ENCODE measurements at places on chromosomes 7 and 10.

DNA sequence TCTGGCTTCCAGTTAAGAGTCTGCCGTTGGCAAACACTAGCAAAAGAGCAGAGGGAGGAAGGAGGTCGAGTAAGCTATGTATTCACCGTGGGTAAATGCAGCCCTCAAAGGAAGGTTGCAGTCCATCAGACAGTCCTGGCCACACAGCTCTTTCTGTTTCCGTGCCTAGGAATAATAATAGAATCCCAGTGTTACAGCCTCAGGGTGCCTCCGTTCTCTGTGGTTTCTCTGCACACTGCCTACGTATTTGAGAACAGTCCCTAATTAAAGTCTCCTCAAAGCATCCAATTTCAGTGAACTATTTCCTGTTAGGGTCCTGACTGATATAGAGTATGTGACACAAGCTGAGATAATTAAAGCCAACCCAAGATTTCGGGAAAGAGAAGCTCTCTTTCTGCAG lies 176.7 kb downstream of the GPAM start:
- no peak for DNase-seq

DNA sequence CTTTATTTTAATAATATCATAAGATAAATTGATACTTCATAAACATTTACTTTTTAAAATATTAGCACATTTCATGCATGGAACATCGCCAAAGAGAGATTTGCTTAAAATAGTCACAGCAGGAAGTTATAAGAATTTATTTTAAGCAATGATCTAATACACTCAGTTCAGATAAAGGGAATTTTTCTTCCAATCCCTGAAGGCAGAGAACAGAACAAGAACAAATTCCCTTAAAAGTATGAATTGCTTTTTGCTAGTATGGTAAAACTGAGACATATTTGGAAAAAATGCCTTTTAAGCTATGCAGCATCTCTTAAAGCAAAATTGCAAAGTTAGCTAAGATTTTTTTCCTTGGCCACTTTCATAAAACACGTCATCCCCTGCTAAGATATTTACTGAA lies 91.0 kb downstream of the SEMA3D start:
- peak; percentile 69 for DNase-seq

GRCh38 chr7:140008755-140009610 lies 53.8 kb downstream of the PARP12 start:
- no peak for DNase-seq

DNA sequence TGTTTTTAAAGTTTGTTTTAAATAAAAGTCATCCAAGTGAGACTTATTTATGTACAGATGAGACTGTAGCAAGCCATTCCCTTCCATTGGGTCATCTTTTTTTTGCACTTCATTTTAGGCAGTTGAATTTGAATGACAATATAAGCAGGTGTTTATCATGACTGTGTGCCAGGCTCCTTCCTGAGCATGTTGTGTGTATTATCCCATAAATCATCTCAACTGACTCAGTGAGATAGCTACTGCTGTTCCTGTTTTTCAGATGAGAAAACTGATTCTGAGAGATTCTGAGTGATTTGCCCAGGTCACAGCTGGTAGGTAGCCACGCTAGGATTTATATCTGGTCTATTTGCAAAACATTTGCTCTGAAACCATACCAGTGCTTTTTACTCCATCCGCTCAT lies 11.7 kb downstream of the TMEM254 start:
- no peak for DNase-seq

DNA sequence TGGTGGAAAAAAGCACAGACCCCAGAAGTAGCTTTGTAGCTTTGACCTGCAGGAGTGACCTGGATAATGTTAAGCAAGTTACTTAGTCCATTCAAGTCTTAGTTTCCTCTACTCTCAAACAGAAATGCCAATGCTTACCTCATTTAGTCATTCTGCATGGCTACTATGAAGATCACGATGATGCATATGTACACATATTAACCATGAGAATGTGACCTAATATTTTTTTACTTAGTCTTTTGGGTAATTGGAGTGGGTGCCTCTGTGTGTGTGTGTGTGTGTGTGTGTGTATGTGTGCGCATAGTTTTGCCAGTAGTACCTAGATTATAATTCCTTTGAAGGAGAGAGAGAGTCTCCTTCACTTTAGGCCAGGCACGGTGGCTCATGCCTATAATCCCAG lies 95.8 kb downstream of the NRP1 start:
- peak; percentile 87 for DNase-seq

- peak; percentile 41 for DNase-seq
These were observed 173.6 kb downstream of the KIAA1217 start for GRCh38 chr10:24382596-24382978.
